Progenitor cell of endocrine pancreas (in vitro differentiated cells): ENCODE measurements at places on chromosomes 6 and 20. TPM values are rescaled to one million over a fixed set of nuclear protein-coding genes. Genes with fewer than 3 reads are reported as not detected.
A peak's percentile ranks its signal among the peaks of the same experiment; 100 is the strongest.

The ULBP1 gene
- 0.60 and 0.64 TPM in 2 replicates for total RNA-seq

The RIPOR3 gene
- 0.29 and 0.31 TPM in 2 replicates for total RNA-seq

- H3K27ac ChIP-seq = no peak overlapping the region
- H3K4me3 ChIP-seq = no peak overlapping the region
- no peaks in the 10 kb centered on the region for H3K36me3 ChIP-seq
Observed at GRCh38 chr6:105430685-105431084, 27.8 kb upstream of the PREP start.

DNA sequence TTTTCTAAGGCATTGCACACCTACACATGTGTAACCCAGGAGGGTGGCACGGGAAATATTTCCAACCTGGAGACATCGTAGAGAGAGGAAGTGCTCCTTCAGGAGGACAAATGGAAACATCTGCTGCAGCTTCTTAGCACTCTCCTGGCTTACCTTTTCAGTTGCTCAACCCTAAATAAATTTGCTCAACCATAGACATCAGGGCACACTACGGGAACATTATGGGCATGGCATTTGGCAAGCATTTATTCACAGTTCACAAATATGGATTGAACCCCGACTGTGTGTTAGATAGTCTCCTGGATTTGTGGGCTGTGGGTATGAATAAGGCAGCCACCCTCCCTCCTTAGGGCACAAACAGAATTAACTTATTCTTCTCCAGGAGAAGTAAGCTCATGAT is 118.7 kb downstream of the SOX4 start:
- H3K27ac ChIP-seq = no peak overlapping the region
- peaks cover 18% of the 10 kb centered on the region for H3K36me3 ChIP-seq
- peaks cover 44% of the 10 kb centered on the region for H3K4me1 ChIP-seq
- H3K27me3 ChIP-seq = no peaks in the 10 kb centered on the region
- H3K4me3 ChIP-seq = no peak overlapping the region

DNA sequence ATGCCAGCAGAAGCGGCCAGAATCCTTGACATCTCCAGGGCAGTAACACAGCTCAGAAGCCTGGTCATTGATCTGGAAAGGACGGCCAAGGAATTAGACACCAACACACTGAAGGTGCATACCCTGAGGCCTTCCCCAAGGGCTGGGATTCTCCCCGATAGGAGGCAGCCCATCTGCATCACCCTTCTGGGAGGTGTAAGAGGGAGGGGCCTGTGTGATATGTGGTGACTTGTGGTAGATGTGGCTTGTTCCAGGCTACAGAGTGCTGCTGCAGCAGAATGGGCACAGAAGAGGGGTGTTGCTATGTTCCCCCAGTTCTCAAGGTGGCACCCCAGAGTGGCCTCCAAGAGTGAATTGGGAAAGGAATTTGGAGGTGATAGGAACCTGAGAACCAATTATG is 11.2 kb downstream of the TRIM40 start:
- H3K4me3 ChIP-seq = no peak overlapping the region
- H3K36me3 ChIP-seq = no peaks in the 10 kb centered on the region
- H3K27ac ChIP-seq = no peak overlapping the region
- no peak for DNase-seq

The OR2B6 gene
- not detected in 2 replicates for total RNA-seq

DNA sequence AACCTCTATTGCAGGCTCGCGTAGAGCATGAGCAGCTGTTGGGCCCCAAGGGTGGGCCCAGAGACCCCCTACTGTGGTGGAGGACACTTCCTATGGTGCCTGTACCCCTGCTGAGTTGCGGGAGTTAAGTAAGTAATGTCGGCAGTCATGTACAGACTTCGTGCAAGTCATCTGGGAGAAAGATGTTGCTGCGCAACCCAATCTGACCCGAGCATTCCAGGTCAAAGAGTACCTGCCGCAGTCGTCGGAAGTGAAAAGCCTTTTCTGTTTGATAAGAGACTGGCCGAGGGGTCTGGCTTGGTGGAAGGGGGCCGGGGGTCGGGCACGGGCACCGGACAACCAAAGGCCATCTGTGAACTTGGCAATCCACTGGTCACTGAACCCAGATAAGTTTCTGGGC is 44.3 kb downstream of the OR2B6 start:
- H3K36me3 ChIP-seq = no peaks in the 10 kb centered on the region
- H3K27ac ChIP-seq = no peak overlapping the region
- no peak for DNase-seq
- H3K4me3 ChIP-seq = no peak overlapping the region

The TUBB2B gene
- total RNA-seq = 268 and 276 TPM in 2 replicates

DNA sequence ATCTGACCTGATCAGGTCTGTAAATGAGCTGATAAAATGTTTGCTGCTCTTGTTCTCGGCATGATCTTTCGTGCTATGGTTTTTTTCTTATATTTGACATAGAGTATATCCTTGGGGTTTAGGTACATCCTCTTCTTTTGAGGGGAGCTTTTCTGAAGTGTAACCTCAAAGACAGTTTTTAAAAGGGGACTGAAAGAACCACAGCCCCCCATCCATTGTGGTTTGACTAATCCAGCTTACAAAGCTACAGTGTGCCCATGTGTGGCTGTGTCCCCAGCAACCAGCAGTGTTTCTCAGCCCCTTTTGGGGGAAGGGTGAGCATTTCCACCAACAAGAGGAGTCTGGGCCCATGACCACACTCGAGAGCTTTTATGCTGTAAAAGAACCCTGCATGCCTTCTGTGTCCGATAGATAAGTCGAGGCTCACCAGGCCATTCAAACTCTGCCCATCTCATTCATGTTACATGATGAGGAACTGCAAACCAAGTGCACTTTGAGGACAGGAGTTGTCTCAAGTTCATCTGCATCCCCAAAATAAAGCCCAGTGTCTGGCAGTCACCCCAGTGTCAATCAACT is 266.0 kb downstream of the SLC24A3 start:
- H3K4me3 ChIP-seq = no peak overlapping the region
- no peaks in the 10 kb centered on the region for H3K36me3 ChIP-seq
- H3K4me1 ChIP-seq = peaks cover 1% of the 10 kb centered on the region
- H3K27ac ChIP-seq = no peak overlapping the region
- no peak for DNase-seq
- H3K27me3 ChIP-seq = peaks cover 6% of the 10 kb centered on the region

The FGD2 gene
- total RNA-seq = not detected in 2 replicates

The MCCD1 gene
- total RNA-seq = not detected in 2 replicates

The VNN1 gene
- not detected in 2 replicates for total RNA-seq

- H3K36me3 ChIP-seq = peaks cover 4% of the 10 kb centered on the region
- no peak for DNase-seq
- no peak overlapping the region for H3K27ac ChIP-seq
- H3K27me3 ChIP-seq = no peaks in the 10 kb centered on the region
- H3K4me1 ChIP-seq = peaks cover 11% of the 10 kb centered on the region
- H3K4me3 ChIP-seq = no peak overlapping the region
Observed at GRCh38 chr20:58397429-58397828, 8.4 kb downstream of the VAPB start.

DNA sequence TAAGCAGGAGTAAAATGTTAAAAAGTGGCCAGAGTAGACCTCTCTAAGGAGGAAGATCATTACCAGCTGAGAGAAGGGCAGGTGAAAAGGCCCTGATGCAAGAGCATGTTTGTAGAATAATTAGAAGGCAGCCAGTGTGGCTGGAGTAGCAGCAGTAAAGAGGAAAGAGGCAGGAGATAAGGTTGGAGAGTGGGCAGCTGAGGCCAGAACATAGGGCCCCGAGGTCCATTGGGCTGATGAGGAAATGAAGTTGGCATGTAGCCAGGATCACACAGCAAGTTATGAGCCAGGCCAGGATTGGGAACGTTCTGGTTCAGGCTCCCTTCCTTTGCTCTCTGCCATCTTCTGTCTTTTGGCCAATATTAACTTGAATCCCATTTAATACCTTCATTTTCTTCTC is 51.6 kb downstream of the RALY start:
- H3K27ac ChIP-seq = peak overlapping the region; percentile 15
- peaks cover 27% of the 10 kb centered on the region for H3K4me1 ChIP-seq
- DNase-seq = no peak
- no peak overlapping the region for H3K4me3 ChIP-seq
- H3K27me3 ChIP-seq = no peaks in the 10 kb centered on the region
- H3K36me3 ChIP-seq = peaks cover 5% of the 10 kb centered on the region

The DEF6 gene
- total RNA-seq = 5.7 and 5.9 TPM in 2 replicates

DNA sequence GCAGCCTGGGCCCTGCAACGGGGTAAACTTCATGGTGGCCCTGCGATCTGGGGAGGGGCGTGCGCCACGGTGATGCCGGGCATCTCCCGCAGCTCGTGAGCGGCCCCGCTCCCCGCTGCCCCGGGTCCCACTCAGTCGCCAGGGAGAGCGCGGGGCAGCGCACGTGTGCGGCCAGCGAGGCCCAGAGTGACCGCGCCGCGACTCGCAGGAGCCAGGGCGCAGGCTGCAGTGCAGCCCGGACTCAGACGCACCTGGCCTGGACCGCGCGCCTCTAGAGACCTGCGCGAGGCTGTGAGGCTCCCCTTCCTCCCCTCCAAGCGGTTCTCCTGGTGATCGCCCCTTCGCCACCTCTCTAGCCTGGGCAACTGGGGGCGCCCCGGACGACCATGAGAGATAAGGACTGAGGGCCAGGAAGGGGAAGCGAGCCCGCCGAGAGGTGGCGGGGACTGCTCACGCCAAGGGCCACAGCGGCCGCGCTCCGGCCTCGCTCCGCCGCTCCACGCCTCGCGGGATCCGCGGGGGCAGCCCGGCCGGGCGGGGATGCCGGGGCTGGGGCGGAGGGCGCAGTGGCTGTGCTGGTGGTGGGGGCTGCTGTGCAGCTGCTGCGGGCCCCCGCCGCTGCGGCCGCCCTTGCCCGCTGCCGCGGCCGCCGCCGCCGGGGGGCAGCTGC is 652 bp downstream of the BMP6 start:
- peak; percentile 17 for DNase-seq
- no peaks in the 10 kb centered on the region for H3K36me3 ChIP-seq
- peaks cover 78% of the 10 kb centered on the region for H3K27me3 ChIP-seq
- peaks cover 14% of the 10 kb centered on the region for H3K4me1 ChIP-seq
- no peak overlapping the region for H3K27ac ChIP-seq

- no peaks in the 10 kb centered on the region for H3K36me3 ChIP-seq
- H3K4me3 ChIP-seq = no peak overlapping the region
- H3K4me1 ChIP-seq = peaks cover 12% of the 10 kb centered on the region
- no peak for DNase-seq
- peaks cover 18% of the 10 kb centered on the region for H3K27me3 ChIP-seq
Observed at GRCh38 chr20:57294550-57294949, 28.1 kb upstream of the BMP7 start.

The RSPO3 gene
- total RNA-seq = 0.36 and 0.43 TPM in 2 replicates

DNA sequence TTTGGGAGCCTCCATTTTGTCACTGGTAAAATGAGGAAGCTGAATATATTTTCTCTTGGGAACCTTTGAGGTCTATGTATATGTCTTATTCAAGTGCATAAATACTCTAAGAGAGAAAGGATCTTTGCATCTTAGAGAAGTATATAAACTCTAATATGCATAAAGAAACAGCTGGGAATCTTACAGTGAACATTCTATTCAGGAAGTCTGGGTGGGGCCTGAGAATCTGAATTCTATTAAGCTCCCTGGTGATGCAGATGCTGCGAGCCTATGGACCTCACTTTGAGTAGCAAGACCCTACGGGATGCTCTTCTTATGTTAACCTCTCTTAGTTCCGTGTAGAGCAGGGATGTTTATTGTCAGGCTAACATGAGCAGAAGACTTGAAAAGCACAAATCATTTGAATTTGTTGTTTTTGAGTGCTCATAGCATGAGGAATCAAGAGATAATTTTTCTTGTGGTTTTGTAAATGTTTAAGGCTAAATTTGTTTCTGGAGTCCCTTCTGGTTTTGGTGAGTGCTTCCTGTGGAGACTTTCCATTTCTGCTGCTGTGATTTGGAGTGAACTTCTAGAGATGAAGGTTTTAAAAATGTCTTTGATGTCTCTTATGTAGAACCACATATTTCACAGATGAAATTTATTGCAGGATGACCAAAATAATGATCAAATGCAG is 281.2 kb upstream of the JAG1 start:
- no peaks in the 10 kb centered on the region for H3K27me3 ChIP-seq
- peaks cover 20% of the 10 kb centered on the region for H3K4me1 ChIP-seq
- DNase-seq = no peak
- H3K27ac ChIP-seq = no peak overlapping the region
- no peaks in the 10 kb centered on the region for H3K36me3 ChIP-seq
- H3K4me3 ChIP-seq = no peak overlapping the region

DNA sequence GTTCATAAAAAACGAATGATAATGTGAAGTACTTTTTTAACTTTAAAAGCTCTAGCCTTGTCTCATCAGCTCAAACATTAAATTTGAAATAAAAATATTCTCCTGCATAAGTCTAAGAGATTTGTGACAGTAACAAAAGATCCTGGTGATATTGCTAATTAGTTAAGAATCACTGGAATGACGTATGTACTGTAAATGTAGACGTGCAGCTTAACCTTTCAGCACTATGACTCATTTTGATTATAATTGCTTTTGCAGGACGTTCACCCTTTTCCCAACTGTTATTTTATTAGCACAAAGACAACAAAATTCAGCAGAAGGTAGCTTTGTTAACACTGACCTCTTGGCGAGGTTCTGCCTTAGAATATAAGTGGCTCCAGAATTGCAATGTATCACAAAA is 68.6 kb downstream of the TENT5A start:
- H3K27me3 ChIP-seq = no peaks in the 10 kb centered on the region
- no peaks in the 10 kb centered on the region for H3K36me3 ChIP-seq
- H3K27ac ChIP-seq = no peak overlapping the region
- DNase-seq = no peak

DNA sequence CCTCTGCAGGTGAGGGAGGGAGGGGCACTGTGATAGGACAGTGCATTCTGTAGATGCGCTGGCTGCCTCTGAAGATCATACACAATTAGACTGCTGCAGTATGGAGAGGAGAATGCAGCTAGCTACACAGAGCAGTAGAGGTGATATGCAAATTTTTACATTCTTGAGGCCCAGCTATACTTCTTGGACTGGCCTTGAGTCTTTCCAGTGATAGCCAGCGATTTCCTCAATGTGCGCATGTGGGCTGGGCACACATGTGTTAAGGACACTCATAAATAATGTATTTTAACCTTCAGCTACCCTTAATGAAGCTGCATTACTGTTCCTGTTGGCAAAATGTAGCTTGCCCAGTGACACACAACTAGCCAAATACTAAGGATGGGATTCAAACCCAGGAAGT is 19.0 kb downstream of the TTPAL start:
- no peaks in the 10 kb centered on the region for H3K4me1 ChIP-seq
- no peaks in the 10 kb centered on the region for H3K27me3 ChIP-seq
- no peak overlapping the region for H3K4me3 ChIP-seq

DNA sequence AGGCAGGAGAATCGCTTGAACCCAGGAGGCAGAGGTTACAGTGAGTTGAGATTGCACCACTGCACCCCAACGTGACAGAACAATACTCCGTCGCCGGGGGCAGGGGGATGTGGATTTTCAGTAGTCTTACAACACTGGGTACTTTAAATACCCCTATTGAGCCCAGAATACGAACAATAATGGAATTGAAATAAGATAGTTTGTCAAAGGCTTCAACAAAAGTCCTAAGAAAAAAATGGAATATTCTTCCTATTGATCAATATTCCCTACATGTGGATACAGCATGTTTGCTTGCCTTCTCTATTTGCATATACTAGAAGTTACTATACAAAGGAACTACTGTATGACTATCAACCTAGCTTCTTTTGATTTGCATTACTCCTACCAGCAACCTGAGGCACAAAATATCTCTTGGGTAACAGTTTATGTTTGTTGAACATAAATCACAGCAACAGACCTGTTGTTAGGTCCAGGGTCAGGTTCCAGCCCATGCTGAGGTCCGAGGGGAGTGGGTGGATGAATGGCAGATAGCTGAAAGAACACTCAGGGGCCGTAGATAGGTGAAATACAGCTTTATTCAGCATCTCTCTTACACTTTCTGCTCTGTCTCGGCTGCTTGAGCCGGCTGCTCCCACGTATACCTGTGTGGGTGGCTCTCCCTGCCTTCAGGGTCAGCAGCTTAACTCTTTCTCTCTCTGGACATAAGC is 23.8 kb downstream of the MAN1A1 start:
- peak overlapping the region; percentile 60 for H3K27ac ChIP-seq
- DNase-seq = no peak
- peaks cover 35% of the 10 kb centered on the region for H3K4me1 ChIP-seq
- no peak overlapping the region for H3K4me3 ChIP-seq
- no peaks in the 10 kb centered on the region for H3K36me3 ChIP-seq
